Type B pancreatic cell (in vitro differentiated cells): ENCODE measurements at places on chromosomes 3 and 15. TPM values are rescaled to one million over a fixed set of nuclear protein-coding genes. Genes with fewer than 3 reads are reported as not detected.

Gene SEMA3B
- 18.4 and 34.8 TPM in 2 replicates for total RNA-seq

DNA sequence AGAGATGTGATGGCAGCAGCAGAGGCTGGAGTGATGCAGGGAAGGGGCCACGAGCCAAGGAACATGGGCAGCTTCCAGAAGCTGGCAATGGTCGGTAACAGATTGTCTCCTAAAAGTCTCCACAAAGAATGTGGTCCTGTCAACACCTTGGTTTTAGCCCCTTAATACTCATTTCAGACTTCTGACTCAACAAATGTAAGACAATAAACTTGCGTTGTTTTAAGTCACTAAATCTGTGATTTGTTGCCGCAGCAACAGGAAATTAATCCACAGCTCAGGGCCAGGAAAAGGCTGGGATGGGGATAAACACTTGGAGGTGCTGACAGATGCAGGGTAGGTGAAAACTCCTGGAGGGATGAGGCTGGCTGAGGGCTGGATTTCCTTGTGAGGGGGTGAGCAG, 69.9 kb downstream of the OXNAD1 start:
- no peaks in the 10 kb centered on the region for H3K27me3 ChIP-seq
- H3K4me3 ChIP-seq, result no peak overlapping the region
- peaks cover 4% of the 10 kb centered on the region for H3K4me1 ChIP-seq
- no peak for DNase-seq
- H3K27ac ChIP-seq, result no peak overlapping the region

DNA sequence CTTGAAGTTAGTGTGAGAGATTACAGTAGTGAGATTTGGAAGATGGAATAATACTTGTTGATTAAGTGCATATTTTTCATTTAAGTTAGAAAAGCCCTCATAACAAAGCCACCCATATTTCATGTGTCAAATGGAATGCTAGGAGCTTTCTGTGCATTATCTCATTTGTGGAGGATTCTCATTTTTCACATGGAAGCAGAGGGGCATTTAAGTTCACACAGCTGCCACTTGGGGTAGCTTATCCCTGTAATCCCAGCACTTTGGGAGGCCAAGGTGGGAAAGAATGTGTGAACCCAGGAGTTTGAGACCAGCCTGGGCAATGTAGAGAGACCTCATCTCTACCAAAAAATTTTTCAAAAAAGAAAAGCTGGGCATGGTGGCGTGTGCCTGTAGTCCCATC, 55.2 kb downstream of the RAB7A start:
- no peaks in the 10 kb centered on the region for H3K27me3 ChIP-seq
- no peak overlapping the region for H3K27ac ChIP-seq
- no peak for DNase-seq
- H3K36me3 ChIP-seq, result no peaks in the 10 kb centered on the region
- peaks cover 42% of the 10 kb centered on the region for H3K4me1 ChIP-seq

DNA sequence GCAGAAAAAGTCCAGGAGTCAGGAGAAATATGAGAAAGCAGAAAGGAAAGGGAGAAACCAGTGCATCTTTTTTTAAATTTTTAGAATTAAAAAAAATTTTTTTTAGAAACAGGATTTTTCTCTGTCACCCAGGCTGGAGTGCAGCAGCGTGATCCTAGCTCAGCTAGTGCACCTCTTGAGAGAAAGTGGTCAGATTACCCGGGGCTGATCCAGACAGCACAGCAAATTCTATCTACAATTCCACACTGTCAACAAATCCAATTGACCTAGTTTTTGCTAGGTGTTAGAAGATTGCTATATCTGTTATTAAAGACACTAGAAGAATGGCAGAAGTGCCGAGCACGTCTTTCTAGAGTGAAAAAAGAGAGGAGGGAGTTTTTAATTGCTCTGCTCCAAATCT, 117.3 kb downstream of the RFTN1 start:
- peaks cover 29% of the 10 kb centered on the region for H3K4me1 ChIP-seq
- no peaks in the 10 kb centered on the region for H3K36me3 ChIP-seq
- DNase-seq, result no peak
- no peaks in the 10 kb centered on the region for H3K27me3 ChIP-seq
- no peak overlapping the region for H3K4me3 ChIP-seq

Gene CCDC54
- total RNA-seq, result not detected in 2 replicates

DNA sequence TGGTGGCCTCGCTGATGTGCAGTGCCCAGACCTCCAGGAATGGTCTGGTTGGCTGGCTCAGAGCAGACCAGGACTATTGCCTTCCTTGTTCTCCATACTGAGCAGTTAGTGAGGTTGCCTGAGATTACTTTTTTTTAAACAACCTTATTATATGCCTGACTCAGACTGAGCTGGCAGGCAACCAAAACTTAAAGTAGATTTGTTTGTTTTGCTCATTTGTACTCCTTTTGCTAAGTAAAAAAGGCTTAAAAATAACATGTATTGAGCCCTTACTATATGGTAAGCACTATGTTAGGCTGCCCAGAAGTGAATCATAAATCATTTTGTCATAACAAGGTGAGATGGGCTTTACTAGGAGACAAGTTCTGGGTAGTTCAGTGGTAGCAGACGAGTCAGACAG, 92.4 kb downstream of the GHSR start:
- DNase-seq, result no peak
- H3K27me3 ChIP-seq, result no peaks in the 10 kb centered on the region
- no peak overlapping the region for H3K27ac ChIP-seq
- H3K36me3 ChIP-seq, result peaks cover 42% of the 10 kb centered on the region
- peaks cover 8% of the 10 kb centered on the region for H3K4me1 ChIP-seq

Gene PAQR5
- 7.8 and 22.3 TPM in 2 replicates for total RNA-seq

- peak overlapping the region; percentile 14 for H3K27ac ChIP-seq
- H3K36me3 ChIP-seq, result peaks cover 18% of the 10 kb centered on the region
- no peaks in the 10 kb centered on the region for H3K27me3 ChIP-seq
- H3K4me3 ChIP-seq, result peak overlapping the region; percentile 68
- DNase-seq, result no peak
- H3K4me1 ChIP-seq, result peaks cover 44% of the 10 kb centered on the region
Measured at GRCh38 chr3:149553781-149554451, 79.4 kb downstream of the TM4SF4 start.

Gene TMEM158
- 8.9 and 10.1 TPM in 2 replicates for total RNA-seq

- no peak for DNase-seq
- H3K27ac ChIP-seq, result peak overlapping the region; percentile 63
- H3K27me3 ChIP-seq, result peaks cover 64% of the 10 kb centered on the region
Measured at GRCh38 chr3:120907659-120908029, 361 bp upstream of the STXBP5L start.

DNA sequence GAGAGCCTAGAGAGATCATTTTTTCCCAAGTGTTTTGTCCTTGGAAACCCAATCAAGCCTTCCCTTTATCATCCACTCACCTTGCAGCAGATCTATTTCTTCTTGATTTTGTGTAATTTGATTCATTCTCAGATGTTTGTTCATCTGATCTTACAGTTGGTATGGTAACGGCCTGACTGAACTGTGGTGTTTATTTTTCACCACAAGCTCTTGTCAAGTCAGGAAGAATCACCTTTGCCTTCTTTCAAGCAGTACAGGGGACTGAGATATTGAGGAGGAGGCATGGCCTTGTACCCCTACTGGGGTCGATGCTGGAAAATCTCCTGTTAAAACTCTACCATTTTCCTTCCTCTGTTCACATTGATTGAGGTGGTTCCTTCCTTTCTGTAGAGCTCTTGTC, 361.4 kb upstream of the CFAP20DC start:
- H3K27me3 ChIP-seq, result peaks cover 32% of the 10 kb centered on the region
- H3K4me3 ChIP-seq, result no peak overlapping the region
- no peak for DNase-seq
- H3K27ac ChIP-seq, result no peak overlapping the region
- H3K4me1 ChIP-seq, result peaks cover 16% of the 10 kb centered on the region

Gene VPS33B
- 20.2 and 25.5 TPM in 2 replicates for total RNA-seq

- H3K27me3 ChIP-seq, result no peaks in the 10 kb centered on the region
- H3K27ac ChIP-seq, result no peak overlapping the region
- no peak for DNase-seq
- no peaks in the 10 kb centered on the region for H3K36me3 ChIP-seq
- H3K4me1 ChIP-seq, result peaks cover 13% of the 10 kb centered on the region
Measured at GRCh38 chr3:65151666-65152065, 463.9 kb upstream of the ADAMTS9 start.

GRCh38 chr3:155244699-155245098, 48.8 kb downstream of the STRIT1 start:
- H3K27ac ChIP-seq, result no peak overlapping the region
- no peak overlapping the region for H3K4me3 ChIP-seq
- no peaks in the 10 kb centered on the region for H3K36me3 ChIP-seq

DNA sequence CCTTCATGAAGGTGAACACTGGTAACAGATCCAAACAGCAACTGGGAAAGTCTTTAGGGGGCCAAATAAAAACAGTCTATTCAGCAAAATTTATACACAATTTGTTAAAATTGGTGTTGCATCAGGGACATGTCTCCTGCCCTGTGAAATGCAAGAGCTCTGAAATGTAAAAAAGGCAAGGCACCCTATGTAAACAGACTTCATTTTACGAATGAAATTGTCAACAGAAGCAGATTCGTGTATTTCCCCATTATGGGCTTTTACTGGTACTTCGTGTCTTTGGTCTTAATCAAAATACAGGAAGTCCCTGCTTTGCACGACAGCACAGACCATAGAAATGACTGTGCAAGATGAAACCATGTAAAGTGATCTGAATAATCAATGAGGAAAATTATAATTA, 127.3 kb upstream of the THBS1 start:
- H3K4me3 ChIP-seq, result no peak overlapping the region
- no peaks in the 10 kb centered on the region for H3K27me3 ChIP-seq
- H3K36me3 ChIP-seq, result no peaks in the 10 kb centered on the region
- H3K4me1 ChIP-seq, result peaks cover 23% of the 10 kb centered on the region
- no peak overlapping the region for H3K27ac ChIP-seq
- no peak for DNase-seq

- peaks cover 29% of the 10 kb centered on the region for H3K4me1 ChIP-seq
- no peaks in the 10 kb centered on the region for H3K27me3 ChIP-seq
- DNase-seq, result no peak
- peaks cover 4% of the 10 kb centered on the region for H3K36me3 ChIP-seq
Measured at GRCh38 chr3:159884661-159885402, 103.8 kb upstream of the IL12A start.

Gene ARGFX
- total RNA-seq, result not detected in 2 replicates

DNA sequence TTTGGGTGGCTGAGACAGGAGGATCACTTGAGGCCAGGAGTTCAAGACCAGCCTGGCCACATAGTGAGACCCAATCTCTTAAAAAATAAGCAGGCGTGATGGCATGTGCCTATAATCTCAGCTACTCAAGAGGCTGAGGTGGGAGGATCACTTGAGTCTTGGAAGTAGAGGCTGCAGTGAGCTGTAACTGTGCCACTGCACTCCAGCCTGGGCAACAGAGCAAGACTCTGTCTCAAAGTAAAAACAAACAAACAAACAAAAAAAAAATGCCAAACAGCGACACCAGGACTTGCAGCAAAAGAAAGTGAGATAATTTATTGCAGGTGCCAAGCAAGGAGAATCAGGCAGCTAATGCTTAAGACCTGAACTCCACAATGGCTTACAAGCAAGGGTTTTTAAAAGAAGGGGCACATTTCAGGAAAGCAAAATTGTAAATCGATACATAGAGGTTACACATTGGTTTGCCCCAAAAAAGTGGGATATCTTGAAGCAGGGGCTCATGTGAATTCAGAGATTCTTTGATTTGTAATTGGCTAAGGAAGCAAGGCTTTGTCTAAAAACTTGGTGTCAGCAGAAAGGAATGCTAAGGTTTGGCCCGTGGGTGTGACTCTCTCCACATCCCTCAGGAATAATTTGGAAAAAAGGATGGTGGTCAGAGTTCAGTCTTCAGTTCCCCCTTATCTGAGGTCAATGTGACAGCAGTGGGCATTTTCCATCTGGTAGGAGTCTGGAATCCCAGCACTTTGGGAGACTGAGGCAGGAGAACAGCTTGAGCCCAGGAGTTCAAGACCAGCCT, 5.2 kb upstream of the MPI start:
- H3K27ac ChIP-seq, result peak overlapping the region; percentile 48
- DNase-seq, result no peak
- peaks cover 7% of the 10 kb centered on the region for H3K4me1 ChIP-seq
- H3K4me3 ChIP-seq, result no peak overlapping the region

DNA sequence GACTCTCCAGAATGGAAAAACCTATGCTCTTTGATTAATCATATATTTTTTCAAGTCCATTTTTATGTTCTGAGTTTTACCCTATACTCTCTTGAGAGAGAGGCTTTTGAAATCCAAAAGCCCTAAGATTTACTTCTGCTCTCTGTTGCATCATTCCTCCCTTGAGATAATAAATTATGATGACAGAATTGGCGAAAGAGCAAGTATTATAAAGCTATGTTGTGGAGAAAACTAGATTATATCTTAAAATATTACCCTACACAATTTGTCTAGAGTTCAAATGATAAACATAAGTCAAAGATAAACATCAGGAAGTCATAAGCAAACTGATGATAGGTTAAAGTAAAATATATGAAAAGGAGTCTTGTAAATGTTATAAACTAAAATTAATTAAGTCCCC, 293.4 kb upstream of the MME start:
- no peak for DNase-seq
- H3K4me3 ChIP-seq, result no peak overlapping the region
- H3K36me3 ChIP-seq, result no peaks in the 10 kb centered on the region
- H3K27me3 ChIP-seq, result peaks cover 4% of the 10 kb centered on the region
- no peak overlapping the region for H3K27ac ChIP-seq

DNA sequence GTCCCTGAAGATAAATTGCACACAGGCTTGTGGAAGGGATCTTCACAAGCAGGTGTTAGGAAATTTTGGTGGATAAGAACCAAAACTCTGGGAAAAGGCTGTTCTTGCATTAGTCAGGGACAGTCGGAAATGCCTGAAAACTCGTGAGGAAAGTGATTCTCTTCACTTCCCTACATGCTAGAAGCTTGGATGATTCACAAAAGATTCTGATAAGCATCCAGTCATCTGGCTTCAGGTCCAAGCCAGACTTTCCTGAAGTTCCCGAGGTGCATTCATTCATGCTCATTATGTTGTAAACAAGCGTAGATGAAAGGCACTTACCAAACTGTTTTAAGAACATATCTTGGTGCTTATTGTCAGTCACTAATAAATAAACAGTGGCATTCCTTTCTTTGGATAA, 1028.7 kb downstream of the NTRK3 start:
- no peaks in the 10 kb centered on the region for H3K4me1 ChIP-seq
- H3K36me3 ChIP-seq, result no peaks in the 10 kb centered on the region
- peaks cover 25% of the 10 kb centered on the region for H3K27me3 ChIP-seq
- H3K27ac ChIP-seq, result no peak overlapping the region
- DNase-seq, result no peak

Gene GOLGA8A
- 64.0 and 135 TPM in 2 replicates for total RNA-seq

DNA sequence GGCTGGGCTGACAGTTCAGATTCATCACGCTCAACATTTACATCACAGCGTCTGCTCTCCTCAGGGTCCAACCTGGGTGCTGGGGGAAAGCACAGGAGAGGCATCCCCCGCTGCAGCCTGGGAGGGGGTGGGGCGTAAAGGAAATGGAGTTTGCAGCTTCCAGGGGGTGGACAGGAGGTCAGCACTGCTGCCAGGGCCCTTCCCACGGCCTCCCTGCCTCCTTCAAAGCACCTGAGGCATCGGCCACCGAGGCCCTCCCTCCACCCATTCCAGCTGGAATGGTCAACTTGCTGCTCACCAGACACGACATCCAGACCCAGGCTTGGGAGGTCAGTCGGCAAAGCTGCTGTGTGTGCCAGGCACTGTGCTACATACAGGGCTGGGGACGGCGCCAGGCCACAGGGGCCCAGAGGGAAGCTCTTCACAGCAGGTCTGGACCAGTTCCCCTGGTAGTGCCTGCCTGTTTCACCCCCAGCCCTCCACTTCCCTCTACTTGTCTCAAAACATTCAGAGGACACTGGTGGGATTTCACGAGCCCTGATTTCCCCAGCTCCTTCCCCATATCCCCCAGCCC, 120.7 kb downstream of the ANP32A start:
- H3K4me1 ChIP-seq, result peaks cover 34% of the 10 kb centered on the region
- peak overlapping the region; percentile 67 for H3K27ac ChIP-seq
- no peaks in the 10 kb centered on the region for H3K36me3 ChIP-seq
- H3K27me3 ChIP-seq, result peaks cover 7% of the 10 kb centered on the region
- no peak overlapping the region for H3K4me3 ChIP-seq
- no peak for DNase-seq

Gene SLC12A8
- total RNA-seq, result 6.8 and 13.8 TPM in 2 replicates
